ENCODE measurements at places on chromosomes 2 and 18.
A peak's percentile ranks its signal among the peaks of the same experiment; 100 is the strongest.

- DNase-seq: no peak
These were observed 475.6 kb upstream of the MYT1L start for GRCh38 chr2:2806711-2807110.

DNA sequence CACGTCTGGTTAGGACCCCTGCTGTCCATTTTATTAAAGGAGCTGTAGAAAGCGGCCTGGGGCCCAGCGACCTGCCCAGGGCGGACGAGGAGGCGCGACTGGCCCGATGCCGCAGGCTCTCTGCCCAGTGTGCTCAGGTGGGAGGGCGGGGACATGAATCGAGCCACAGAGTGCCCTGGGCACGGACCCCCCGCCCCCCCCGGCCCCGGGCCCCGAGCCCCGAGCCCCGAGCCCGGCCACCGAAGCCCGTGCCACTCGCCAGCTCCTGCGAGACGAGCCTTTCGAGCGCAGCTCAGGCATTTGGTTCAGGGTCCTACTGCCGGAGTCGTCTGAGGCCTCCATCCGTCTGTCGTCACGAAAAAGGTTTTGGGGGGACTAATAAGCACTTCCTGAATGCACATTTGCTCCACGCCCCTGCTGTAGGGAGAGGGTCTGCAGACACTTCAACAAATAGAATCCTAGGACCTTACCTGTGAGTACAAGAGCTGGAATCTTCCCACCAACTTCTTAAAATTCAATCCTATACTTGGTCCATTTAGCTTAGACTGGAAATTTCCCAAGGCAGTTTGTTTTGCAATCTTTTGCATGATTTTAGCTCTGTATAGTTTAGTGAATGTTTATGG, 602 bp upstream of the ADAM17 start:
- no peak for DNase-seq

- peak; percentile 98 for DNase-seq
These were observed 200.0 kb downstream of the GLI2 start for GRCh38 chr2:120935339-120936313.

DNA sequence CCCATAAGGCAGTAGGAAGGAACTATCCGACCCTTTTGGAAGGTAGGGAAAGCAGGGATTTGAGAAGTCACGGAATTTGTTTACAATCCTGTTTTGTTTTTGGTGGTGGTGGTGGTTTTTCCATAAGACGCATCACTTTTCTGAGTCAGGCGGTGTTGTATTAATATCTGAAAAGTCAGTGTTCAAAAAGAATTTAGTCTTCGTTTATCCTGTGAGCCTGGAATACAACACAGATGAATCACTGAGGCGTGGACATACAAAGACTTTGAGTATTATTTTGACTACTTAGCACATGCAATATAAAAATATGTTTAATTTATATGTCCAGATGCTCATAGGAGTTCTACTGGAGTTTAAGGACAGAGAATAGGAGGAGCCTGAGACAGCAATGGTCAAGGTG, 785 bp downstream of the ZNF892 start:
- DNase-seq: peak; percentile 10

- peak; percentile 42 for DNase-seq
These were observed 63.9 kb upstream of the TUBA3E start for GRCh38 chr2:130261970-130262760.

DNA sequence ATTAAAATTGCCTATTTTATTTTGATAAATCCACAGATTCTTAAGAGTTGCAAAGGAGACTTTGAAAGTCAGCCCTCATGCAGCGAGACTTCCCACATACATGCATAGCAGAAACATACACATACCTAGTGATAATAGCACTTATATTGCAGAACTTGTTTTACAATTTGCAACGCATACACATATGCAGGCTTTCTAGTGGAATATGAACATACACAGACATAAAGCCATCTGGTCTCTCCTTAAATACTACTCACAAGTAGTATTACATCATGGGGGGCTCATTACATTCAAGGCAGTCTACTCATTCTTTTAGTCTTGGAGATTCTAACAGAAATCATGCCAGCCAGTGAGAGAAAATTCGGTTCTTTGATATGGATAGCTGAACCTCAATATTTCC, 295.1 kb upstream of the RND3 start:
- DNase-seq: no peak

DNA sequence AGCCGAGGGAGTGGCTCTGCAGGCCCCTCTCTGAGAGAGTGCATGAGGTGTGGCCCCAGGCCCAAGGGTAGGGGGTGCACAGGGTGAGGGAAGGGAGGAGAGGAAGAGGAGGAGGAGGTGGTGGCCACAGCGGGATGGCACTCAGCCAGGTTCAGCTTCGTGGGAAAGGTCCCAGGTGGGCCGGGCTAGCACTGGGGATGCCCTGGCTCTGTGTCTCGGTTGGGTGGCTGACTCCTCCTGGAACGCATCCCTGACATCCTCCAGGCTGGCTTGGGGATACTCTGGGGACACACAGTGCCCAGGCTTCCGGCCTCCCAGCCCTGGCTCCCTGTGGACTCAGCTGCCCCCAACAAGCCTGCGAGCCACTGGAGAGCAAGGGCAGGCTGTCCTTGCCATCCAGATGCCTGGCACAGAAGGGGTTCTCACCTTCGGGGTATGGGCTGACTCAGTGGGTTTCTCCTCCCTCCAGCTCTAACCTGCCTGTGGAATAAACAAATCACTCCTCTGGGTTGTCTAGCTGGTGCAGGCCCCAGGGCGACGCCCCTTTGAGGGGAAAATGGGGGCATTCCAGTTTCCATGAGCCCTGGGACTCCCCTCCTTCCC, 582 bp upstream of the ZAP70 start:
- no peak for DNase-seq

GRCh38 chr2:188949046-188949818, 24.9 kb upstream of the COL3A1 start:
- no peak for DNase-seq

- DNase-seq: no peak
These were observed 125.9 kb upstream of the NRP2 start for GRCh38 chr2:205556357-205556756.

DNA sequence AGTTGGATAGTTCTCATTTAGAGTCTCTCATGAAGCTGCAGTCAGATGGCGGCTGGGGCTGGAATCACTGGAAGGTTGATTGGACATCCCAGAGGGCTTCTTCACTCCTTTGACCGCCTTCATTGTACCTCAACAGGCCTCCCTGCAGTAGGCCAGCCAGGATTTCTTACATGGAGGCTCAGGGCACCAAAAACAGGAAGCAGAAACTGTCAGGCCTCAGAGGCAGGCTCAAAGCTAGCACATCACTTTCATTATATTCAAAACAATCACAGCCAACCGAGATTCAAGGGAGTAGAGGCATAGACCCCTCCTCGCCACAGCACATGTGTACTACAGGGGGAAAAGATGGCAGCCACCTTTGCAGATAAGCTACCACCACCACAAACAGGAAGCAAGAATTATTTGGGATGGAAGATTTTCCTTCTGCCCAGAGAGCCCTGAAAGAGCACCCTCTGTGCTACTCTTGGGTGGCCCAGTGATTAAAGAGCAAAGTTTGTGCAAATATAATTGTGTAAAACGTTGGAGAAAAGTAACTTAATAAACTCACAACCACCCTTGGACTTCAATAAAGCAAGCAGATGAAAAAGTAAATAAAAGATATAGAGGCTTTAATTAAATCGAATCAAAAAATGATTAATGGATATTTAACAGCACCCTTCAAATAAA, 155.3 kb downstream of the GFPT1 start:
- no peak for DNase-seq

DNA sequence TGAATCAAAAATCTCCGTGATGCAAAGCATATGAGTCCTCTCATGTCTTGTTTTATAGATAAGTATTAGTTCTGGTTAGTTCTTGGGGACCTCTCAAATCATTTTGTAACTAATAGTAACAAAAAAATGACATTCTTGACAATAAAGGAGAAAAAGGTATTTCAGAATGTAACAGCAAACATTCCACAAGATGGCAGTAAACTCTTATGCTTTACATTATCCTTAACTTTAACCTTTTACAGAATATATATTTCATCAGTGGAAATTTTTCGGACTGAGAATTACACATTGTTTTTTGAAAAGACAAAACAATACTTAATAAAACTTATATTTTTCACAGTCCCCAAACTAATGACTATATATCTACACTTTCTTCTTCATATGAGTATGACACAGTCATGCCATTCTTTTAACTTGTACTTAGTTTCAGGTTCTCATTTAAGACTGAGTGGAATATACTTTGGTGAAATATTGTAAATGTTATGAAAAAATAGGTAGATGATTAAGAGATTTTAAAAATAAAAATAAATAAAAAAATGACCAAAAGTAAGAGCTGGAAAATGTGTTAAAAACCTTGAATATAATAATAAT, 142.9 kb upstream of the NXPH2 start:
- DNase-seq: peak; percentile 1

DNA sequence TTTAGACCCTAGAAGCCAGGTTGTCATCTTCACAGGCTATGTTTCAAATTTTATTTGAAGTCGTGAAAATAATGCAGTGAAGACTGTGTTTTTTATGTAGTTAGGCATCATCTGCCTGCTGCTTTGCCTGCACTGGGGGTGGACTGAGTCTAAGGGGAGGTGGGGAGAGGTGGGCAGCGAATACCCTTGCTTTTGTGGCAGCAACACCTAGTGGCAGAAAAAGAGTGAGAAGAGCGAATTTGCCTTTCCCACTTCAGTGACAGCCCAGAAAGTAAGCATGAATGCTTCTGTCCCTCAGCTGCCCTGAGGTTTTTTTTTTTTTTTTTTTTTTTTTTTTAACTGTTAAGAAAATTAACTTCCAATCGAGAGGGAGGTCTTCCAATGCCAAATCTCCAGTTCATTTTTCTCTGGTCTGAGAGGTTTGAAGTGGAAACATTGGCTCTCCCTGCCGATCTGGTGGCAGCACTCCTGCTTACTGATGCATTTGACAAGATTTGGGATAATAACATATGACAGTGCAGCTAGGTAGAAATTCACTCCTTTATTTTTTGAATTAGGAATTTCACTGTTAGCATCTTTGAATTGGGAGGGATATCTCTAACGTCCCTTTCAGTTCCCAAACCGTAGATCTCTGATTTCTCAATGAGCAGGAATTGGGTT, 60.3 kb upstream of the LYPD6B start:
- DNase-seq: no peak

DNA sequence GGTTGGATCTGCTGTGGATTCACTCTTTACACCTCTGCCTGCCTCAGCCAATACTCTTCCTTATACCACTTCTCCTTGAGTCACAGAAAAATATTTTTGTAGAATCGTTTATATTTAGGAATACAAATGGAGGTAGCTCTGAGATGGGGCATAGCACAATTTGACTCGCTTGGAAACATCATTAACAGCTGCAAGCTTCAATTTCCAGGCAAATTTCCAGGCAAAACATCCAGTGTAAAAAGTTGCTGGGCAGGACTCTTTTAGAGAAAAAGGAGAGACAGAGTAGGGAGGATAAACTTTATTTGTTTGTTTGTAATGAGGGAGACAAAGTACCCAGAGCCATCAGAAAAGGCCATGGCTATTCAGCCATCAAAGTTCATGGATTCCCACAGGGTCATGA, 74.4 kb upstream of the SOX11 start:
- no peak for DNase-seq
